ENCODE measurements at places on chromosomes 6 and 20.

DNA sequence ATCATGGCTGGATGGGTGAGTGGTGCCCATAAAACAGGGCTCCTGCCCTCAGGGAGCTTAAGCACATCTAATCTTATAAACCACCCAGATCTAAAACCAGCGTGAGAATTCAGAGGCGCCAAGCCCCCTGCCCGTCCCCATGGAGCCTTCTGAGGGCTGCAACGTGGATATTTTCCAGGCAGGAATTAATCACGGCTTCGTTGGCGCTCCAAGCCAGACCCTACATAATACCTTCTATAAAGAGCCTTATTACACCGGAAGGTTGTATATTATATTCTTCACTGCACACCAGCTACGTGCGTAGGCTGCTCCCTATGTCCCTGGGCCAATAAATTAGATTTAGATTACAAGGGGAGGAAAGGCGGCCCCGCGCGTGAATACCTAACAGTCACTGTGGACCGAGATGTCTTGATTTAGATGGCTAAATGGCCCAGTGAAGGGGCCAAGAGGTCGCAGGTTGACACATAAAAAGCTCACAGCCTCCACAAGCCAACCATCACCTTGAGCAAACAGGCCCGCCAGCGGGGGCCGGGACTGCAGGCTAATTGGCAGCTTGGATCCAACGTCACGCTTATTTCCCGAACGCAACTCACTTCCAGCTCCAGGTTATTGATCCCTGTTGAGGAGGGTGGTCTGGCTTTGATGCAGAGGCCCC lies 64.7 kb upstream of the APCDD1L start:
- peak; percentile 72 for DNase-seq

- no peak for DNase-seq
These were observed 704.2 kb upstream of the MAP3K7 start for GRCh38 chr6:91291071-91291470.

- no peak for DNase-seq
These were observed 47.7 kb upstream of the FNDC1 start for GRCh38 chr6:159121486-159121885.

- no peak for DNase-seq
These were observed 88.7 kb downstream of the JPH2 start for GRCh38 chr20:44098256-44098630.

GRCh38 chr6:25579902-25580495 lies 72.0 kb upstream of the SCGN start:
- no peak for DNase-seq

- DNase-seq = no peak
These were observed 70.8 kb upstream of the IYD start for GRCh38 chr6:150298030-150298380.

DNA sequence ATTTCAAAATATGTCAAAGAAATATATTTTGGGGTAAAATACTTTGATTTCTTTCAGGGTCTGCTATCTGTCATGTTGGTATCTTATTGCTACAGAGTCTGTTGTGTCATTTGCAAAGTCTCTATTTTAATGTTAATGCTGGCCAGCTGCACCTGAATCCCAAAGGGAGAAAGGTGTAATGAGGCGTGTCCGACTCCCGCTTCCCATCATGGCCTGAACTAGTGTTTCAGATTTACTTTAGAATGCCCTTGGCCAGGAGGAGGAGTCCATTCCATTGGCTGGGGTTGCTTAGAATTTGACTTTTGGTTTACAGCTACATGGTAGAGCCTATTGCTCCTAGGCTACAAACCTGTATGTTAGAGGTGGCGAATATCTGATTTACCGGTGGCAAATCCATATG lies 69.3 kb downstream of the FAM50B start:
- no peak for DNase-seq

DNA sequence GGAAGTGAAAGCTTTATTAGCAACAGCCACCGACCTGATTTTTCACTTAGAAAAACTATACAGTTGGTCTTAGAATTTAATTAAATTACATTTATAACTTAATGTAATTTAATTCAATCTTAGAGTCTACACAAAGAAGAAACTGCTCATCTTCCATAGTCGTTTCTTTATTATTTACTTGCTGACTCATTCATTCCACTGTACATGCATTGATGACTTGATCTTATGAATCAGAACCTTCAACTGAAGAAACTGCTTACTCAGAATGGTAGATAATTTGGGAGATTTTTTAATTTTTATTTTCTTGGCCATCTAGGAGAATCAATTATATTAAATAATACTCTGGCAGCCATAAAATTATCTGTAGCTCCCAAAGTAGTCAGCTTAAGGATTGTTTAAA lies 1021.6 kb upstream of the FLRT3 start:
- no peak for DNase-seq

GRCh38 chr6:4224067-4224978 lies 88.9 kb upstream of the ECI2 start:
- DNase-seq = no peak

DNA sequence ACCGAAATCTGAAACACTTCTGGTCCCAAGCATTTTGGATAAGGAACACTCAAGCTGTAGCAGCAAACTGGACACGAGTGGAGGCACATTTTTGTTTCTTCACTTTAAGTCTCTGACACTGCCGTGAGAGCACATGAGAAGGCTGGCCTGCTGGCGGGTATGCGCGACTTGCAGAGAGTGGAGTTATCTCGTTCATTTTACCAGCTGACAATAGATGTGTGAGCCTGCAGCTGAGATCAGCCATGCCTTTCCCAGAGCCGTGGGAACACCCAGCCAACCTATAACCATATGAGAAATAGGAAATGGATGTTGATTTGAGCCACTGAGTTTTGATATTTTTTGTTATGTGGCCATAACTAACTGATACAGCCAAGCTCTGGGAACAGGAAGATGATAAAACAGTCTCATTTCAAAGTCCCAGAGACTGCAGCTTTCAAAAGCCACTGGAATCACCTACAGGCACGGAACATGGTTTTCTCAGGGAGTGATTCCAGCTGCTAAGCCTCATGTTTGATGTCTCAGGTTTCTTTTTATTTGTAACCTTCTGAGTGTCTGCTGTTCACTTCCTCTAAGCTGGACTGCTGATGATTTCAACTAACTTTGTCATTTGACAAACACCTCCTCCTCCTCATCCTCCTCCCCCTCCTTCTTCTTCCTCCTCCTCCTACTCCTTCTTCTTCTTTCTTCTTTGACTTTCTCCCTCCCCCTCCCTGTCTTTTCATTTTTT lies 28.6 kb upstream of the LAMP5 start:
- DNase-seq = no peak

GRCh38 chr6:1312473-1313367 lies 822 bp downstream of the FOXQ1 start:
- DNase-seq = peak; percentile 54

DNA sequence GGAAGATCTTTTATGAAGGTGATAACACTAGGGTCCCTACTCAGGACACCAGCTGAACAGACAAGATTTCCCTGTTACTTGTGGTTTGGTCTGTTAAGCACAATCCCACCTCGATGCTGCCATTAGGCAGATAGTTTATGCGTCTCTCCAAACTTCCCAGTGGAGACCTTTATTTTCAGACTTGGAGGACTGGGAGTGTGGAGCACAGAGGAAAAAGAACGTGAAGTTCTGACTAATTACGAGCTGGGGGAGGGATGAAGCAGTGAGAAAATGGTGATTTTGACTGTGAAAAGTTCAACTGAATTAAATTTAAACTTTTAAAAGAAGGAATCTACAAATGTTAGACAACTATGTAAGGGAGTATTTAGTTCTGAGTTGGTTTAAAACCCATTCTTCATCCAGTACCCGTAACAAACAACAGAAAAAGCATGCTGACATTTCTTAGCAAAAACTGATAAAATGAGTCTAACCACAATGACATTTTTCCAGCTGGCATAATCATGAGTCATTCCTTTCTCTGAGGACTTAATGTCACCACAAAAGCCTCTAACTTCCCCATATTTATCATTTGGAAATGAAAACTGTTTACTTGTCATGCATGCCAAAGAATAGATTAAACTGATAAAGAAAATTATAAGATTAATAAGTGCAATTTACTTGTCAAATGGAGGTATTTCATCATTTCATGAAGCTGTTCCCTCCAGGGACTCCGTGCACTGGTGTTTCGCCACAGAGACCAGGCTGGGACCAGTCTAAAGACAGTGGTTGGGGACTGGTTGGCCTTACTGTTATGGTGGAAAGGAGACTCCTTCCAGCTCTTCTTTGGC lies 113.3 kb upstream of the SSTR4 start:
- no peak for DNase-seq
